ENCODE measurements at places on chromosomes 3 and 15. TPM values are rescaled to one million over a fixed set of nuclear protein-coding genes. Genes with fewer than 3 reads are reported as not detected.

DNA sequence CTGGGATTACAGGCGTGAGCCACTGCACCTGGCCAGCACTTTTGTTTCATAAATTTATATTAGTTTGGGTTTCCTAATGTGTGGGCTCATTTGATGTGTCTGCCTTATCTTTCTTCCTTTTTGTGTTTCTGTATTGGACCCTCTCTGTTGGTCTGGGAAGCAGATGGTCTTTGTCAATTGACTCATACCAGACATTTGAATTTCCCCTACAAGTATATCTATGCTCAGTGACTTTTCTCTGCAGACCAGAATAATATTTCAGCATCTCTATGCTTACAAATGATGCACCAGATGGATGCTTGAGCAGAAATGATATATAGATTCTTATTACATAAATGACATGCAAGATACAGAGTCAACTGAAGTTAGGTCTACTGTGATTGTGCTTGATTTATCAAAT lies 329.9 kb upstream of the SLCO3A1 start:
- no peak for DNase-seq

- DNase-seq: no peak
Observed at GRCh38 chr3:165347526-165347925, 151.3 kb upstream of the SLITRK3 start.

GRCh38 chr15:75452364-75452864 lies 924 bp upstream of the SIN3A start:
- DNase-seq: peak; percentile 82

DNA sequence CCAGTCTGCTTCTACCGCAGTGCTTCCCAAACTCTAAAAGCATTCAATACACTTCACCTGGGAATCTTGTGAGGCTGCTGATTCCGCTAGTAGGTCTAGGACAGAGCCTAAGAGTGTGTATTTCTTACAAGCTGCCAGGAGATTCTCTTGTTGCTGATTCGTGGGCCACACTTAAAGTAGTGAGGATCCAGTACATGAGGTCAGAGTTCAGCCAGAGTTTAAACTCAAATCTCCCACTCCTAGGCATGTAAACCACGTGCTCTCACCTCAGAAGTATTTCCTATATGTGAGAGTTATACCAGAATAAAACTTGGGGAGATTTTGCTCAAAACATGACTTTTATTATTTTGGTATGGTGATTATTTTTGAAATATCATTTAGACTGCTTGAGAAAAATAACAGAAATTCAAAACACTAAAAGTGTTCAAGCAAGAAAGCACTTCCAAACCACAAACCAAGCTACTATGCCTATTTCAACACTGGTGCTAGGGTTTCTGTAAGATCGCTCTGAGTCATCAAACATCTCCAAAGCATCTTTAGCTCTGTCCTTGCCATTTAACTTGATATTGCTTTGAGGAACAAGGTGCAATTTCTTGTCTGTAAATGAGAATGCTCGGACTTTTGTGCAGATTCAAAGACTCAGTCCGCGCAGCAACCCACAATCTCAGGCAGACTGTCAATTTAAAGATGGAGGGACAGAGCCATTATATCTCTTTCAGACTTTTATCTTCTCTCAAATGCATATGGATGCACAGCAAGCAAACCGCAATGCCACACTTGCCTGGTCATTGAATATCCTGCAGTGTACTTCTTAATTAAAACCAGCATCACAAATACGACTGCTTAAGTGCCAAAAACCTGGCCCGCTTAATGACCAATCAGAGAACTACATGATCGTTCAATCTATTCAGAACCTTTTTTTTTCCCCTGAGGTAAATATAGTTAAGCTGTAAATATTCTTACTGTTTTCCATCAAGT lies 59.8 kb downstream of the AGTR1 start:
- DNase-seq: no peak

- no peak for DNase-seq
Observed at GRCh38 chr15:40582726-40583246, 11.3 kb upstream of the KNL1 start.

GHSR gene
- total RNA-seq: not detected

NIT2 gene
- 38.2 TPM for total RNA-seq

Measured in dorsolateral prefrontal cortex (tissue), 122 donors.